SK-MEL-5 (cell line): ENCODE measurements at places on chromosomes 13 and 19. TPM values are rescaled to one million over a fixed set of nuclear protein-coding genes. Genes with fewer than 3 reads are reported as not detected.
A peak's percentile ranks its signal among the peaks of the same experiment; 100 is the strongest.

GRCh38 chr19:1957562-1958248, 16.7 kb downstream of the CSNK1G2 start:
- DNase-seq = no peak

DNA sequence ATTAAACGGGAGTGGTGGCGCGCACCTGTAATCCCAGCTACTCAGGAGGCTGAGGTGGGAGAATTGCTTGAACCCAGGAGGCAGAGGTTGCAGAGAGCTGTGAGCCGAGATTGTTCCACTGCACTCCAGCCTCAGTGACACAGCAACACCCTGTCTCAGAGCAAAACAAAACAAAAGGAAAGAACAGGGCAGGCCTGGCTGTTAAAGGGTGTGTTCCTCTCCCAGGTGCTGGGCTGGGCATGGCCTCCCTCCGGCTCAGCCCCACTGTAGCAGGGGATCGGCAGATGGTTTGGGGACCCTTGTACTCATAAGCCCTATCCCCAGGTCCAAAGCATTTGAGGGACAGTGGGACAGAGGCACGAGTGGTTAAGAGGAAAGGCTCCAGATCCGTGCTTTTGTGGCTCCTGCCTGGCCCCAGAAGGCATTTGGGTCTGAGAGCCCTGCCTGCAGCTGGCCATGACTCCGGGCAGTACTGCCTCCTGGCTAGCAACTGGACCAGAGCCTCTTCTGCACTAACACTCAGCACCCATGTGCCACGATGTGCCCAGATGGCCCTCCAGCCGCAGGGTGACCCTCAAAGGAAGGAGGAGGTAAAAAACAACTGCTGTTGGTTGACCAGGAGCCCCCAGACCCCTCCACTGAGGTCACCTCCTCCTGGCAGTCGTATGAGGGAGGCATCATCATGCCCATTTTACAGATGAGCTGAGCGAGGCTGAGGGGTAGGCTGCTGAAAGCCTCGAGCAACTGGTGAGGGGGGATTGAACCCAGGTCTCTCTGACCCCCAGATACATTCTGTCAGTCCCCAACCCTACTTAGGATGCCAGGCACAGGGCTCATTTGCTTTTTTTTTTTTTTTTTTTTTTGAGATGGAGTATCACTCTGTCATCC, 10.0 kb downstream of the RFX1 start:
- DNase-seq = no peak

Gene HCST
- total RNA-seq = not detected in 2 replicates

DNA sequence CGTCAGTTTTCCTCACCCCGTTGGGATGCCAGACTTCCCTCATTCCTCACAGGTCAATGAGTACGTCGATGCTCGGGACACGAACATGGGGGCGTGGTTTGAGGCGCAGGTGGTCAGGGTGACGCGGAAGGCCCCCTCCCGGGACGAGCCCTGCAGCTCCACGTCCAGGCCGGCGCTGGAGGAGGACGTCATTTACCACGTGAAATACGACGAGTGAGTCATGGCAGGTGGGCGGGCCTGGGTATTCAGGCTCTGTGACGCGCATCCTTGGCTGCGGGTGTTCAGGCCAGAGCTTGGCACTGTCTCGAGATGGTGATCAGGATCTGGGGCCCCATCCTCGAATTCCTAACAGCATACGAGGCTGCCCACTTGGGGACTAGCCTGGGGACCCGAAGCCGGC, 21.4 kb downstream of the UHRF1 start:
- no peak for DNase-seq

- peak; percentile 80 for DNase-seq
Observed at GRCh38 chr13:80341756-80342370, 937 bp upstream of the SPRY2 start.

Gene ONECUT3
- not detected in 2 replicates for total RNA-seq

- no peak for DNase-seq
Observed at GRCh38 chr19:7475665-7476064, 13.2 kb downstream of the PEX11G start.

- peak; percentile 45 for DNase-seq
Observed at GRCh38 chr13:97223711-97224541, 1.8 kb downstream of the MBNL2 start.

Gene FCHO1
- 0.85 and 0.92 TPM in 2 replicates for total RNA-seq

GRCh38 chr19:4510435-4511255, 7.6 kb downstream of the PLIN4 start:
- DNase-seq = no peak

Gene ZNF763
- total RNA-seq = 0.51 and 1.8 TPM in 2 replicates

DNA sequence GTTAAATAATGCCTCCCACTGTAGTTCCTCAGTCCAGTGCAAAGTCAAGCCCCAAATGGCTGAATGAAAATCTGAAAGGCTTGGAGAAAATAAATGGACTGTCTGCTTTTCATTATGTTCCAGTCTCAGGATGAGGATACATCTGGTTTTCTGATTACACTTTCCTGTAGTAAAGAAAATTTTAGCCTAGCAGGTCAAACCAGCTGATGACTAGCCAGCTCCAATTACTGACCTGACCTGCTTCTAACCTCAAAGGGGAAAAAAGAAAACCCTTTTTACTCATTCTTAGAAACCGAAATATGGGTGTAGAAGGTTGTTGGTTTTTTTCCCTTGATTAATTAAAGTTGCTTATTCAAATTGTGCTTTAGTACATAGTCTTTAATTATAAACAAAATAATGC, 418.4 kb downstream of the EFNB2 start:
- DNase-seq = no peak

Gene CLEC17A
- total RNA-seq = 0.26 TPM in 1 of 2 replicates, not detected in the other

GRCh38 chr19:810077-810855, 11.5 kb downstream of the PLPPR3 start:
- DNase-seq = no peak

GRCh38 chr13:107475753-107476453, 739.4 kb downstream of the LIG4 start:
- no peak for DNase-seq
